Renal cortical epithelial cell (primary cell): ENCODE measurements at places on chromosomes 2 and 18. TPM values are rescaled to one million over a fixed set of nuclear protein-coding genes. Genes with fewer than 3 reads are reported as not detected.
A peak's percentile ranks its signal among the peaks of the same experiment; 100 is the strongest.

The CD302 gene
- total RNA-seq: 0.69 and 3.8 TPM in 2 replicates

The LYG1 gene
- 0.70 TPM in 1 of 2 replicates, not detected in the other for total RNA-seq

The POMC gene
- total RNA-seq: 0.20 TPM in 1 of 2 replicates, not detected in the other

The LBX2 gene
- total RNA-seq: 0.99 and 1.0 TPM in 2 replicates

The SPATS2L gene
- 54.2 and 293 TPM in 2 replicates for total RNA-seq

The NCKAP1 gene
- 212 and 333 TPM in 2 replicates for total RNA-seq

The TSGA10 gene
- total RNA-seq: 13.9 and 21.6 TPM in 2 replicates

The DUSP2 gene
- total RNA-seq: 0.17 and 0.40 TPM in 2 replicates

GRCh38 chr18:9535430-9535991, 60.2 kb downstream of the RALBP1 start:
- peak; percentile 22 for DNase-seq

GRCh38 chr2:11097854-11098387, 57.3 kb upstream of the SLC66A3 start:
- no peak for DNase-seq

- DNase-seq: no peak
These were observed 138.5 kb downstream of the COL4A4 start for GRCh38 chr2:227025510-227025909.

DNA sequence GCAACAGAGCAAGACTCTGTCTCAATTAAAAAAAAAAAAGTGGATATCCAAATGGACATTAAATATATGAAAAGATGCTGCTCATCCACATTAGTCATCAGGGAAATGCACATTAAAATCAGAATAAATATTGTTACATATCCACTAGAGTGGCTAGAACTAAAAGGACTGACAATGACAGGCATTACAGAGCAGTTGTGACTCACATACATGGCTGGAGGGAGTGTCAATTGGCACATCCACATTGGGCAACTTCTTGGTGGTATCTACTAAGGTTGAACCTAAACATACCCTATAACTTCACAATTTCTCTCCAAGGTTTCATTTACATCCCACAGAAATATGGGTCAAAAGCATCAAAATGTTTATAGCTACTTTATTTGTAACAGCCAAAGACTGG, 14.0 kb upstream of the DNER start:
- no peak for DNase-seq

DNA sequence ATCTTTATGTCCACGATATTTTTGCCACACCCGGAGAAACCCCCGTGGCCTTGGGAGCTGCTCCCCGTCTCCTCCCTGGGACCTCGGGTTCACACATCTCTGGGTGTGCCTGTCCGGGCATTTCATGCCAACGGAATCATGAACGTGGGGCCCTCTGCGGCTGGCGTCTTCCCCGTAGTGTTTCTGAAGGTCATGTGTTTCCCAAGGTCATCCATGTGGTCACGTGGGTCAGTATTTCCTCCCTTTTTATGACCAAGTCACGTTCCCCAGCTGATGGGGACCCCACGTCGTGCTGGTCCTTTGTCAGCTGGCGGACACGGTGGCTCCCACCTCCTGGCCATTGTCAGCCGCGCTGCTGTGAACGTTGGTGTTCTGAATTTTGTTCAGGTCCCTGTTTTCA, 135.7 kb downstream of the NFATC1 start:
- no peak for DNase-seq

DNA sequence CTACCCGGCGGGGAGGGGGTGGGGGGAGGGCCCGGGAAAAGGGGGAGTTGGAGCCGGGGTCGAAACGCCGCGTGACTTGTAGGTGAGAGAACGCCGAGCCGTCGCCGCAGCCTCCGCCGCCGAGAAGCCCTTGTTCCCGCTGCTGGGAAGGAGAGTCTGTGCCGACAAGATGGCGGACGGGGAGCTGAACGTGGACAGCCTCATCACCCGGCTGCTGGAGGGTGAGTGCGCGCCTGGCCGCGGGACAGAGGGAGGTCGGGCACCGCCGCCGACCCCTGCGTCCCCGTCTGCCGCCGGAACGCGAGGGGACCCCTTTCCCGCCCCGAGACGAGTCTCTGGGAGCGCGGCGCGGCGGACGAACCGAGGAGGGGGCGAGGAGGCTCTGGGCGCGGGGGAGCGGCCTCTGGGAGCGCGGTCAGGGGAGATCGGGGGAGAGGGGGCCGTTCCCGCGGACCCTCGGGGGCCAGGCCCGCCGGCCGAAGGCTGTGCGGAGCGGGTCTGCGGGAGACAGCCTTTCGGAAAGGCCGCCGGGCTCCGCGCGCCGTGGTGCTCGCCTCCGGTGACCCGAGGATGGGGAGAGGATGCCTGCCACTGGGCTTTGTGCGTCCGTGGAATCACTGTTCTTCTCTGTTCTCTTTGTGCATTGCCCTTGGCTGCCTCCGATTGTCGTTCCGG, 463 bp downstream of the PPP1CB start:
- no peak for DNase-seq

GRCh38 chr18:34632321-34632720, 77.8 kb upstream of the DTNA start:
- no peak for DNase-seq

DNA sequence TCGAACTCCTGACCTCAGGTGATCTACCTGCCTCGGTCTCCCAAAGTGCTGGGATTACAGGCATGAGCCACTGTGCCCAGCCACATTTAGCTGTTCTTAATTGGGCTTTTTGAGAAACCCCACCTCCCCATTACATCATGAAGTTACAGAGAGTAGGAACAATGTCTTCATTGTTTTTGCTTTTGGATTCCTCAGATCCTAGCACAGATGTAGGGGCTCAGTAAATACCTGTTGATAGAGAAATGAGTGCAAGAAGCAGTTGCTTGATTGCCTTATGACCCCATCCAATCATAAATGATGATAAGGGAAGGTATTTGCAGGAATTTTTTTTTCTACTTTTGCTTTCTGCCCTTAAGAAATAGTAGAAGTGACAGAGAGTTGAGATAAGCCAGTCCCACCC, 25.4 kb downstream of the GREB1L start:
- no peak for DNase-seq

DNA sequence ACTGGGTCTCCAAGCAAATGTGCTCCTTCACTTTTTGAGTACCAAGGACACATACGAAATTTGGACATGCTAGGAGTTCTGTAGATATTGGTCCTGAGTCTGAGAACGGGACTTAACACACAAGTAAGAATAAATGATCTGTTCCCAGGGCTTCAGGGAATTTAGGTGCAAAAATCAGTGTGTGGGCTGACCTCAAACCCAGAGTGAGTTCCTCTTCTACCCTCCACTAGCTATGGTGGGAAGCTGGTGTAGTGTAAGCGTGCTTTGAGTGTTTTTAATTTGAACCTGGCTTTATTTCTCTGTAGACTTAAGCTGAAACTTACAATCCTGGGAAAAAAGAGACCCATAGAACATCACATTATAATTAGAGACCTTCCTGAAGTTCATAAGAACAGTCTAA, 50.5 kb downstream of the MYO3B start:
- DNase-seq: no peak

DNA sequence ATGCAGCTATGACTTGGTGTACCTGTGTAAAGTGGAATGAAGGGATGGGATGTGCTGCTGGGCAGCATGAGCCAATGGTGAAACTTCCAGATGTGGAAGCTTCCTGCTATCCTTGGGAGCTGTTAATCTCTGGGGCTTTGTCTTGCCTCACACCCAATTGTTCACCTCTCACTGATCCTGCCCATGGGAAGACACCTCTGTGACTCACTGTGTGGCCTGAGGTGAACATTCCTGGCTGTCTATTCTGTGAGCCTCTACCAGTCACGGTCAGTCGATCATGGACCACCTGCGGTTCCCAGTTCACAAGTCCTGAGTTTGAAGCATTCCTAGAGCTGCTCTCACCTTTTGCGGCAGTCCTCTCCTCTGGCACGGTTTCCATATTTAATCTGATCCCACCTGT, 12.1 kb downstream of the NEURL3 start:
- peak; percentile 97 for DNase-seq

GRCh38 chr2:18544171-18544570, 16.3 kb downstream of the RDH14 start:
- DNase-seq: no peak

GRCh38 chr2:100425573-100426383, 8.3 kb upstream of the CHST10 start:
- DNase-seq: no peak

GRCh38 chr18:55314031-55314430, 274.0 kb downstream of the TCF4 start:
- no peak for DNase-seq

- DNase-seq: no peak
These were observed 73.7 kb downstream of the CABLES1 start for GRCh38 chr18:23209031-23209430.

DNA sequence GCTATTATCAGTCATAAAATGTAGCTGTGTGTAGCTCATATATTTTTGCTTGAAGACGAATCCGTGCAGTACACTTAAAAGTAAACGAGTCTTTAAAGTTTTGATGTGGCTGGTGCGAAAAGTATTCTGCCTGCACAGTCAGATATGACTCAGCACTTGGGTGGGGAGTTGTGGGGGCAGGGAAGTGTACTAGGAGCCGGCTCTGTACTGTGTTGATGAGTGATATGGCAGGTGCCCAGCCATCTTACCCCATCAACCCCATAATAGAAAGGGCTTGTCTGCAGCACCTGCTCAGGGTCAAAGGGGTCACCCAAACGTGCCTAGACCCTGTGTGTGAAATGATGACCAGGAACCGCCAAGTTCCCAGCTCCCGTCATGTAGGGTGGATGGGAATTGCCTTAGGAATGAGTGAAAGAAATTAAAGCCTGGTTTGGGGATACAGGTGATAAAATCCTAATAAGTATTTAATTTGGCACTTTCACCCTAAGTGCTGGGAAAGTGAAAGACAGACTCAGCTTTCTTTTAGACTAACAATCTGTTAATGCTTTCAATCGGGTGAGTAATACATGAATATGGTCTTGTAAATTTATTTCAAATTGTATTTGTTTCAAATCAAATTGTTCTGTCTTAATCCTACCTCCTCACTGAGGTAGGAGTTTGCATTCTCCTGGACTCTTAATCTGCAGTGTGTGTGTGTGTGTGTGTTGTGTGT, 48.0 kb downstream of the BCL2L11 start:
- peak; percentile 75 for DNase-seq

GRCh38 chr2:95382686-95383634, 19.5 kb upstream of the FAHD2A start:
- no peak for DNase-seq

DNA sequence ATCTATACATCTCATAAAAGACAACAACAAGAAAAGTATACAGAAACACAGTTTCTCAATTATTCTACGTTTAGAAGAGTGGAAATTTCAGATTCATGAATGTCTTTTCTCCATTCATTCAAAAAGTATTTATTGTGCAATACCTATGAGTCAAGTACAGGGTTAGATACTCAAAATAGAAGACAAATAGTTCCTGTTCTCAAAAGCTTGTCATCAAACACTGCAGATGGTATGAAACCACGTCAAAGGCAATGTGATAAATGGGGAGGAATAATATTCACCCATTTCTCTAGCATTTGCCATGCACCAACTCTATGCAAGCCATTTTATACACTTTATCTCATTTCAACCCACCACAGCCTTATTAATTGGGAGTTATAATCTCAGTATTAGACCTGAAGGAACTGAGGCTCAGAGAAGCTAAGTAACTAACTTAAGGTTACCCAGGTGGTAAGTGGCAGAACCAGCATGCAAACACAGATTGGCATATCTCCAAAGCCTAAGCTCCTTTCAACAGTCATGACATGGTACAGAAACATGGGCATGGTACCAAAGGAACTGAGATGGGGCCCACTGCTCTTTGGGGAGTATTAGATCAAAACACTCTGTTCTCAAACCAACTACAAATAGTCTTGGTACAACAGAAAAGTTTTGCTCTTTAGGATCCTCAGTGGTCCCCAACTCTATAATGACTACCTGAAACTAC, 67.2 kb upstream of the NPAS2 start:
- DNase-seq: peak; percentile 95

GRCh38 chr2:42199002-42199401, 29.8 kb downstream of the EML4 start:
- DNase-seq: no peak

DNA sequence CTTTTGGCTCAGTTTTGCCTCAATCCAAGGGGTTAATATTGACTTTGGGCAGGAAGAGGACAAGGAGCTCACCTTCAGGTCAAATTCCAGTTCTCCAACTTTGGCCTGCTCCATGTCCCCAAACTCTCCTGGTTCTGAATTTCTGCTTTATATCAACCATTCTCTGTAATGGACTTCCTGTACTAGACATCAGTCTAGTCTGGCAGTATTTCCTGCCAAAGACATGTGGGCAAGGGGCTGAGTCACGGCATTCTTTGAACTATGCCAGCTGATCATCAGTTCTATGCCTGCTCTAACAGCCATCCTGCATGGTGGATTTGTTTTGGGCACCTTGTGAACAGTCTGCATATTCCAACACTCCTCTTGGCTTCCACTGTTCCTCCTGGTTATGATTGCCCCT, 199.4 kb downstream of the ZEB2 start:
- DNase-seq: peak; percentile 87

DNA sequence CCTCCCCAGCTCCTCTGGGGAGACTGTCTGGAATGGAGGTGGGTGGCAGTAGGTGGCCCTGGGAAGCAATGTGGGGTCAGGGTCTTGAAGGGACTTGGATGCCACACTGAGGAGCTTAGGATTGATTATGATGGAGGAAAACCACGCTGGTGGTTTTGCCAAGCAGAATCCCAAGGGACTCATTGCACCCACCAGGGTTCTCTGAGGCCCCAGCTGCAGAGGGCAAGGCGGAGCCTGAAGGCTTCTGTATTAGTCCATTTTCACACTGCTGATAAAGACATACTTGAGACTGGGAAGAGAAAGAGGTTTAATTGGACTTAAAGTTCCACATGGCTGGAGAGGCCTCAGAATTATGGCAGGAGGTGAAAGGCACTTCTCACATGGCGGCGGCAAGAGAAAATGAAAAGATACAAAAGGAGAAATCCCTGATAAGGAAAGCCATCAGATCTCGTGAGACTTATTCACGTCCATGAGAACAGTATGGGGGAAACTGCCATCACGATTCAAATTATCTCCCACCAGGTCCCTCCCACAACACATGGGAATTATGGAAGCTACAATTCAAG, 87.2 kb upstream of the YWHAQ start:
- no peak for DNase-seq

DNA sequence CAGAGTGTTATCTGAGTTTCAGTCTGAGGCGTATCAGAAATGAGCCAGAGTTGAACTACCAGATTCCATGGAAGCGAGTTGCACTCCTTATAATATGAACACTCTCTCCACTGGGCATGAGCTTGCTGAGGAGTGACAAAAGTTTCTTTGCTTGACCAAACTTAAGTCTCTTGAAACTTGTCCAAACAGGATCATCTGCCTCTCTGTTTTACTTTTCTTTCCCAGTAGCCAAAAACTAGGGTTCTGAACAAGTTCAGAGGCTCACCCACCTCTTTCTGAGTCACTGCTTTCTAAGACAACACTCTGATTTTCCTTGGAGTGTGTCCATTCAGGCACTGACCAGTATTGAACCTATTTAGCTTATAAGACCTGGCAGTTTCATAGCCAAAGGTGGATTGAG, 233.2 kb upstream of the TCF4 start:
- DNase-seq: peak; percentile 77

GRCh38 chr18:48790869-48791635, 159.7 kb downstream of the SMAD7 start:
- DNase-seq: no peak
